ENCODE measurements at places on chromosomes 1 and 21.

DNA sequence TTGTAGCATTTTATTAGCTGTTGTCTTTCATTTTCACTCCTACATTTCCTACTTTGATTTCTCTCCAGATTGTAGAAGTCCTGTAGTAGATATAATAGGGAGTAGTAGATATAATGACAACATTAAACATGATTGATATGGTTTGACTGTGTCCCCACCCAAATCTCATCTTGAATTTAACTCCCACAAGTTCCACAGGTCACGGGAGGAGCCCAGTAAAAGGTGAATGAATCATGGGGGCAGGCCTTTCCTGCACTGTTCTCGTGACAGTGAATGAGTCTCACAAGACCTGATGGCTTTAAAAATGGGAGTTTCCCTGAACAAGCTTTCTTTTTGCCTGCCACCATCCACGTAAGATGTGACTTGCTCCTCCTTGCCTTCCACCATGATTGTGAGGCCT lies 7.5 kb upstream of the PRDX6 start:
- DNase-seq: no peak

DNA sequence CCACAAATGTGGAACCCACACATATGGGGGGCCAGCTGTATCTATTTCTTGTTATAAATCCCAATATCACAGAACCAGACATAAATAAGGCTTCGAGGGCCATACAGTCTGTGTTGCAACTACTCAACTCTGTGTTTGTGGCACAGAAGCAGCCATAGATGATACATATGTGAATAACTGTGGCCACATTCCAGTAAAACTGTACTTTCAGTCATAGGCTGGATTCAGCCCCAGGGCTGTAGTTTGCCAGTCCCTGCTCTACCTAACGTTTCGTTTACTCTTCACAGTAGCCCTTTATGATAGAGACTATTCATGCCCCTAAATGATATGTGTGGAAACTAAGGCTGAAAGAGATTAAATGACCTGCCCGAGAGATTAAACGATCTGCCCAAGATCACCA lies 48.7 kb downstream of the FHAD1 start:
- no peak for DNase-seq

GRCh38 chr1:37064039-37064438 lies 29.7 kb upstream of the GRIK3 start:
- DNase-seq: no peak

GRCh38 chr1:115838431-115839028 lies 2.4 kb downstream of the NHLH2 start:
- no peak for DNase-seq

- DNase-seq: no peak
These were observed 5.2 kb upstream of the SMYD3 start for GRCh38 chr1:246512230-246512629.

DNA sequence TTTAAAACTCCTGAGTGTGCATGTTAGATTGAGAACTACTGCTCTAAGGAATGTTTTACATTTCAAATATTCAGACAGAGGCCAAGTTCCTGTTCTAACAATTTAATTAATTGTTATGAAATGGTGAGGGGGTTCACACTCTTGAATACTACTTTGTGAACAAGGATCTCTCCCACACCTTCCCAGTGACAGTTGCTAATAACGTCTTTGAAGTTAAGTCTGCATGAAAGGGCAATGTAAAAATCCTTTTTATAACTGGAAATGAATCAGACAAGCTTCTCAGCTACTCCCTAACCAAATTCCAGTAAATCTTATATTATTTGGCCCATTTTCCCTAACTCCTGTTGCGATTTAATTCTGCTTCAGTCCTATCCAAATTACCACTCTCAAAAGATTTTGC lies 828.5 kb upstream of the ADAMTS5 start:
- DNase-seq: no peak
